ENCODE measurements at places on chromosomes 5 and 9.

DNA sequence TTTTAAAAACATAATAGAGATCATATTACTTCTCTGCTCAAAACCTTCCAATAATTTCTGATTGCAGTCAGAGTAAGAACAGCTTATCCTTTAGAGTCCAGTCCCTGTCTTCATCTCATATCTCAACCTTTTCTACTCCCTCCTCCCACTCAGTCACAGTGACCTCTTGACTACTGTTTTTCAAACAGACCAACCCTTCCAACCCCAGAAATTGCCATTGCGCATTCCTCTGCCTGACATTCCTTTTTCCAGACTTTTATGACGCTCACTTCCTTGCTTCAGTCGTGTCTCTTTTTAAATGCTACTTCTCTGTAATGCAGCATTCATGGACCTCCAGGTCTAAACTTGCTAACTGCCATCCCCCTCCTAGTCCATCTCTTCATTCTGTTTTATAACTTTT is 800.5 kb downstream of the BRINP1 start:
- no peak for DNase-seq

DNA sequence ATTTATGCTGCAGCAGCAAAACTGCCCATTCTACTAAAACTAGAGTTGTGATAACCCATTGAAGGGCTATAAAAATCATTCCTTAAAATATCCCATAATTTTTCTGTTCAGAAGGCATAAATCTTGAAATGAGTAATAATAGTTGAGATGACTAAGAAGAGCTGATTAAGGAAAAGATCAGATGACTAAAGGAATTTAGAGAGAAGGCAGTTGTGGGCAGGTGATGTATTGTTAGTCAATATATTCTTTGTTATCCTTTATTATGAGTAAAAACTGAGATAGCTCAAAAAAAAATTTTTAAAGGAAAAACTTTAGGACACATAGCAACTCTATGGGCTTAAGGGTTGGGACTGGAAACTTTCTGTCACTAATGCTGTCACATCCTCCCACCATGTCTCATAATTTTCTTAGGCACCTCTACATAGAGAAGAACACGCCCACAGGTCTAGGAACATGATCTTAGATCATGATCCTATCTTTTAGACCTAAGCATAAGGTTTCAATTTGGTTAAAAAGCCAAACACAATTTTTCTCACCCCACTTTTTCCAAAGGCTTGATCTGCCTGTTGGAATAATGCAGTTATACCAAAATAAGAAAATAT is 597.5 kb upstream of the MEF2C start:
- no peak for DNase-seq

DNA sequence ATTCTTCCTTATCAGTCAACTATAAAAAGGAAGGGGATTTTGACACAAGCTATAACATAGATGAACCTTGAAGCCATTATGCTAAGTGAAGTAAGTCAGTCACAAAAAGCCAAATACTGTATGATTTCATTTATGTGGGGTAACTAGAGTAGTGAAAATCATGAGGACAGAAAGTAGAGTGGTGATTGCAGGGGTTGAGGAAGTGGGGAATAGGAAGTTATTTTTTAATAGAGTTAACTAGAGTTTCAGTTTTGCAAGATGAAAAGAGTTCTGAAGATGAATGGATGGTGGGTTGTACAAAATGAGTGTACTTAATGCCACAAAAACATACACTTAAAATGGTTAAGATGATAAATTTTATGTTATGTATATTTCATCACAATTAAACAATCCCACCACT is 65.4 kb upstream of the FAM174A start:
- no peak for DNase-seq

GRCh38 chr9:127942216-127943010 is 4.8 kb upstream of the DPM2 start:
- no peak for DNase-seq

DNA sequence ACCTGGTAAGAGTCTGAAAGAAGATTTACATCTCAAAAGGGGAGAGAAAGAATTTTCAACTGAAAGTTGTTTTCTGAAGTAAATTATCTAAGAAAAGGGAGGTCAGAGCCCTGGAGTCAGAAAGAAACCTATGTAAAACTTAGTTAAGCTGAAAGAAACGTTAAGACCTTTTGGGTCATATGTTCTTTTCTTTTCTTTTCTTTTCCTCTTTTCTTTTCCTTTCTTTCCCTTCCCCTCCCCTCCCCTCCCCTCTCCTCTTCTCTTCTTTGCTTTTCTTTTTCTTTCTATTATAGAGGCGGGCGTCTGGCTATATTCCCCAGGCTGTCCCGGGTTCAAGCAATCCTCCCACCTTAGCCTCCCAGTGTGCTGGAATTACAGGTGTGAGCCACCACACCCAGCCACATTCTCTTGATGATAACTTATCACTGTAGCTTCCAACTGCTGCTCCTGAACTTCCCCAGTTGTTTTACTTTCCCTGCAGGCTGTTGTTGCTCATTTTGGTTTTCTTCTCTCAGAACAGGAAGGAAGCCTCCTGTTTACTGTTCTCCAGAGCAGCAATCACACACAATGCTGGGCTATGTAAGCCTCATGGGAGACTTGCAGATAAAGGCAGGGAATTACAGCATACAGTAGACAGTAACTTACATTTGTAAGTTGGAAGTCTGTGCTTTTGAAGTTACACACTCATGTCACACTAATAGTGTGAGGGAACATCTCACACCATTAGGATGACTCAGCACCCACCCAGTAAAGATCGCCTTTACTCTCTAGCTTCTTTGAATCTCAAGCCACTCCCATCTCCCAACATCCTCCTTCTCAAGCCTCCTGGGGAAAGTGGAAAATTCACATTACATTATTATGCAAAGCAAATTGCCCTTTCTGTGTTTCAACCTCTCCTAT is 2216.6 kb upstream of the WWC1 start:
- no peak for DNase-seq

DNA sequence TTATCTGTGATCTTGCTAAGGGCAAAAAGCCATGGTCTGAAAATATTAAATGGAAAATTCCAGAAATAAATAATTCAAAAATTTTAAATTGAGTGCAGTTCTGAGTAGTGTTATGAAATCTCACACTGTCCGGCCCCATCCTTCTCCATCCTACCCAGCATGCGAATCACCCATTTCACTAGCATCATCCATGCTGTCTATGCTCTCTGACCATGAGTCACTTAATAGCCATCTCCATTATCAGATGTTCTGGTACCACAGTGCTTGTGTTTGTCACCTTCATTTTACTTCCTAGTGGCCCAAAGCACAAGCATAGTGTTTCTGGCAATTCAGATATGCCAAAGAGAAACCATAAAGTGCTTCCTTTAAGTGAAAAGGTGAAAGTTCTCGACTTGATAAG is 63.3 kb upstream of the SMC5 start:
- DNase-seq = no peak

GRCh38 chr5:178468196-178468685 is 122.0 kb downstream of the COL23A1 start:
- no peak for DNase-seq

DNA sequence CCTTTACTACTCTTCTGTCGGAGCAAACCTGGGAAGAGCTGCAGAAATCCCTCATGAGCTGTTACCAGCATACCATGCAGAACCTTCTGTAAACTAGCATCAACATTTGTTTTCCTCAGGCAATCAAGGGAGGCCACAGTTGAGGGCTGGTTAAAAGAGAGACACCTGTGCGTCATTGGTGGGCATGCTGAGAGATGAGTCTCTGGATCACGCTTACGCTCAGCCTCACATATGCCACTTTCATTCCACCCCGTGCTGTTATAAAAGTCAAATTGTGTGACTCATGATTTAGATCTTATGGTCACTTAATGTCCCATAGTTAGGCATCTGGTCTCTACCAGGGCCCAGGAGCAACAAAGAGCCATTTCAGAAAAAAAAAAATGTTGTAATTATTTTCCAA is 18.1 kb upstream of the ICE1 start:
- DNase-seq = no peak

GRCh38 chr9:104856413-104856941 is 71.5 kb downstream of the ABCA1 start:
- DNase-seq = peak; percentile 89

DNA sequence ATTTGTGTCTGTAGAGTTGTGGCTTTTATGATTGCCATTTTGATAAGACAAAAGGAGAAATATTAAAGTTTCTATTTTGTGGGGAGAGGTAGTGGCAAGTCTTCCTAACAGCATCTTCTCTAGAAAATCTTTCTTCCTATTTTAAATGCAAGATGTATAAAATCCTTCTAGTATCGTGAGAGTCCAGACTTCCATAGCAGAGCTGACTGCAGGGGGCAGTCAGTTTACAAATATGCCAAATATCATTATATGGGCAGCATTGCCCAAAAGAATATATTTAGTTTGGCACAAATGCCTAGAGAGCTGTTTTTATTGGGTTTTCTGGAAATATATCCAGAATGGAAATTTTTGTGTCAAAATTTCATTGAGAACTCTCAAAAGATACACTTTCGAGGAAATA is 82.1 kb upstream of the ALDH1A1 start:
- DNase-seq = no peak

- no peak for DNase-seq
These were observed 113.5 kb upstream of the IL6ST start for GRCh38 chr5:56108246-56108645.

- DNase-seq = no peak
These were observed 32.8 kb downstream of the NCS1 start for GRCh38 chr9:130204959-130205358.

DNA sequence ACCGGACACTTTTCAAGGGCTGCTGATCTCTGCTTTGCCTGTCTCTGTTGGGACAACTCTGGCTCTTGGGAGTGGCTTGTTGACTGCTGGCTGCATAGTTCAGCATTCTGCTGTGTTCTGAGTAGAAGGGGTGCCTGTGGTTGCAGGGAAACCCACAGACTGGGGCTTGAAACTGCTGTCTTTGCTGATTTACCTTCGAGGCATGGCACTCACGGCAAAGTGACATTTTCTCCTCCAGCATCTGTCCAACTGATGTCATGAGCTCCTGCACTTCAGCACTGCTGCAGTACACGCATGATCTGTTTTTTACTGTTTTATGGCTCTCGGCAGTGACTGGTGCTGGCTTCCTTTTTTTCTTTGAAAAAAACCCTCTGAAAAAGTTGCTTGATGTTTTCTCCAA is 69.2 kb downstream of the SPATA31D1 start:
- DNase-seq = no peak

DNA sequence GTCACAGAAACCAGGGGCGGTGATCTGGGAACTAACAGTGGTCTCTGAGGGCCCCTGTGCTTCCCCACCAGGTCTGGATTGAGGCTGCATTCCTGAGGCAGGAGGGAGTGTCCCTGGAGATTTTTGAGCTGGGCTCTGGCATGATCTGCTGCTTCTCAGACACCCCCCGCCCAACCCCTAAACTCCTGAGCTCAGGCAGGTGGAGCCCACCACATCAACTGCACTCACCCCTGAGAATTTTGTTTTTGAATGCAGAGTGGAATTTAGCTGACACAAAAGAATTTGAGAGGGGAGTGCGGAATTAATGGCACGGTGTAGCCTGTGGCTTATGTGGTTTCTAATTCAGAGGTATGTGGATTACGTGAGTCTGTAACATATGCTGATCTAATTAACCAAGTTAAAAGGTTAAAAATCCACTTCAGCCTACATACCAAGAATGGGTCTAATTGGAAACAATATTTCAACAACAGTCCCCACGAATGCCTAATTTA is 23.9 kb upstream of the CTSL start:
- no peak for DNase-seq

DNA sequence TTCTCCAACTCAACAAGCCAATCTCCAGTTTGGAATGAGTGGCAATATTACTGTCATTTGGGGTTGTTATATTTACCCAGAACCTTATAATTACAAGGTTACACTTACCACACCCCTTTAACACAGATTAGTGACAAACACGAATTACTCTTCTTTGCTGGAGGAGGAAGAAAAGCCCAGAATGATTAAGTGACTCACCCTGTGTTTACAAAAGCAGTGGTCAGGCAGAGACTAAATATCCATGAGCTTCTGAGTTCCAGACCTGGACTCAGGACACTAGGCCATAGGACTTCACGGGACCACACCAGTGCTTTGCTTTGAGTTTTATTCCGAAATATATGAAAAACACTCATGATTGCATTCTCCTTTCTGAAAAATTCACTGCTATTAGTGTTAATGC is 370.8 kb downstream of the TLE1 start:
- no peak for DNase-seq

- DNase-seq = no peak
These were observed 21.6 kb downstream of the OSMR start for GRCh38 chr5:38867416-38867815.

All from NCI-H2081 treated with DMSO at 0.1 percent for 48 hours (cell line).